ENCODE measurements at places on chromosomes 2 and 18.

GRCh38 chr18:79942211-79942610 is 9.2 kb downstream of the SLC66A2 start:
- DNase-seq: no peak

- no peak for DNase-seq
These were observed 15.2 kb downstream of the LANCL1 start for GRCh38 chr2:210461401-210461800.

DNA sequence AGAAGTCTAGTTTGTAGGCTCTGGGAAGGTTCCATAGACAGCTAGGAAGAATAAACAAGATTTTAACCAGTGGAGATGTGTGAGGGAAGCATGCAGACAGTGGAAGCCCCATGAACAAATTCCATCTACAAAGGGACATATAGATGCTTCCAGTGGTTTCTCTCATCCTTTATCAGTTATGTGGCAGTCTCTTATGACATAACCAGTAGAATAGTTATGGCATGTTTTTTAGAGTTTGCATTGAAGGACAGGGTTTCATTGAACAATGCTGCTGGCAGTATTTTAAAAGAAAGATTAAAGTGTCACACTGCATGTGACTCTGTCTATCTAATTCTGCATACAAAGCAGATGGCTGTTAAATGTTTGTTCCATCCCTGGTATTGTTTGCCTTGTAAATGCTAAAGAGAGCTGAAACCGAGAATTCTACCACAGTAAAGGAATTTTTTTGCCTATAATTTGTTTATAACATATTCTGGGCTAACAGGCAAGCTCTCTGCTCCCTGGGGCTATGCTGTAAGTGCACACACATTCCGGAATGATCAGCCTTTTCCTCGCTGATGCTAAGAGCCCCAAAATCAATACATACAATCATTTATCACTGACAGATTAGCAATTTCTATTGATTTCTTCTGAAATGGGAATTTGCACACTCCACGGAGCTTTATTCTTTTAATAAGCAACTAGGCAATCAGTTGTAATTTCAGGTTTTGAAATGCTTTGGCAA is 76.8 kb upstream of the PELI1 start:
- no peak for DNase-seq

DNA sequence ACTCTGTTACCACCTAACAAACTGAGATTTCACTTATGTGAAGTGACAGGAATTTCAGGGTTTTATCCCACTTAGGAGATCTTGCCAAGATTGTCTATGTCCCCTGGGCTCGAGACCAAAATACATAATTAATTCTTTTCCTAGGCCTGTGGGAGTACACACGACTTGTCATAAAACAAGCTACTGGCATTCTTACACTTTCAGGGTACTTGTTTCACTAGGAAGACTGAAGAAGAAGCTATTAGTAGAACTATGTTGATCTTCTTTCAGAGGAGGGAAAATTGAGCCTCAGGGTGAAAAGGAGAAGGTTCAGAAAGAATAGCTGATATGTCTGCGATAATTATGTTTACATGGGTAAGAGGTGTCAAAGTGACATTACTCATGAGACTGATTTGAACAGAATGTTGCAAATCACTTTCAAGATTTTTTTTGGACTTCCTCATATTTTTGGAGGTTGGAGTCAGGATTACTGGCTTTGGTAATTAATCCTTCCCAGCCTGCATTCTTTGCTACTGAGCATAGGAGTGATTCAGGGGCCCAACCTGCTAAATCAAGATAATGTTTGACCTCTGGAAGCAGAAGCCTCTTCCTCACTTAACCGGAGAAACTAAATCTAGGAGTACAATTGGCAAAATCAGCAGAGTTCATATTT is 240.0 kb upstream of the NT5C1B start:
- DNase-seq: peak; percentile 38

- DNase-seq: peak; percentile 86
These were observed 92.4 kb downstream of the DYSF start for GRCh38 chr2:71545572-71546274.

GRCh38 chr2:172888714-172889669 is 153.3 kb downstream of the RAPGEF4 start:
- peak; percentile 6 for DNase-seq

Measured in choroid plexus epithelial cell (primary cell).